Mammary epithelial cell (primary cell): ENCODE measurements at places on chromosomes 1 and 21.
A peak's percentile ranks its signal among the peaks of the same experiment; 100 is the strongest.

DNA sequence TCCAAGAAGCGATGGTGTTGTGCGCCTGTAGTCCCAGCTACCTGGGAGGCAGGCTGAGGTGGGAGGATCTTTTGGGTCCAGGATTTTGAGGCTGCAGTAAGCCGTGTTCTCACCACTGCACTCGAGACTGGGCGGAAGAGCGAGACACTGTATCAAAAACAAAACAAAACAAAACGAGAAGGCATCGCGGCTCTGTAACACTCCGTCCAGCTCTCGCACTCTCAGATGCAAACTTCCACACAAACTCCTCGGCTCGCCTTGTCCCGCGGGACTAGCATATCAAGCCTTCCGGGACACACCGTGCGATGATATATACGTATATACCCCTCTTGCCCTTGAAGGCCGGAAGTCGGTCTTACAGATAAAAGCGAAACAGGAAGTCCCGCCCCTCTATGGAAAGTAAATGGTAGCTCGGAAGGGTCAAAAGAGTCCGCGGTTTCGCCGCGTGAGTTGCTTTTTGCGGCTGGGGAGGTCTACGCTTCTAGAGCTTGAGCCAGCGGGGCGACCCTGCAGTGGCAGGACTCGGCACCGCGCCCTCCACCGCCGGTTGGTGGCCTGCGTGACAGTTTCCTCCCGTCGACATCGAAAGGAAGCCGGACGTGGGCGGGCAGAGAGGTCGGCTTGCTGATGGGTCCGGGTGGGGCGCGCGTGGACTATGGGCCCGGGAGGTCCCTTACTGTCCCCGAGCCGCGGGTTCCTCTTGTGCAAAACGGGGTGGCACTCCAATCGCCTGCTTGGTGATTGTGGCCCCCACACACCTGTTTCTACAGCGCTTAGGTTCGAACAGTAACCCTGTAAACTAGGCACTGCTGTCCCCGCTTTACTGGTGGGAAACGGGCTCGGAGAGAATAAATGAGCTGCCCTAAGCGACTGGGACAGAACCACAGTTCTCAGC, at the start of gene COA6:
Gene COA6 (plus strand): TSS at position 393 of the 895 bp plus-strand sequence. CDS start 11 bp downstream, at position 404.
- peak; percentile 96 for DNase-seq

GRCh38 chr1:185601189-185601588, 133.0 kb upstream of the HMCN1 start:
- DNase-seq, result no peak

- no peak for DNase-seq
Measured at GRCh38 chr1:197845886-197846285, 56.5 kb upstream of the C1orf53 start.

- DNase-seq, result no peak
Measured at GRCh38 chr21:20272791-20273362, 725.3 kb upstream of the NCAM2 start.

DNA sequence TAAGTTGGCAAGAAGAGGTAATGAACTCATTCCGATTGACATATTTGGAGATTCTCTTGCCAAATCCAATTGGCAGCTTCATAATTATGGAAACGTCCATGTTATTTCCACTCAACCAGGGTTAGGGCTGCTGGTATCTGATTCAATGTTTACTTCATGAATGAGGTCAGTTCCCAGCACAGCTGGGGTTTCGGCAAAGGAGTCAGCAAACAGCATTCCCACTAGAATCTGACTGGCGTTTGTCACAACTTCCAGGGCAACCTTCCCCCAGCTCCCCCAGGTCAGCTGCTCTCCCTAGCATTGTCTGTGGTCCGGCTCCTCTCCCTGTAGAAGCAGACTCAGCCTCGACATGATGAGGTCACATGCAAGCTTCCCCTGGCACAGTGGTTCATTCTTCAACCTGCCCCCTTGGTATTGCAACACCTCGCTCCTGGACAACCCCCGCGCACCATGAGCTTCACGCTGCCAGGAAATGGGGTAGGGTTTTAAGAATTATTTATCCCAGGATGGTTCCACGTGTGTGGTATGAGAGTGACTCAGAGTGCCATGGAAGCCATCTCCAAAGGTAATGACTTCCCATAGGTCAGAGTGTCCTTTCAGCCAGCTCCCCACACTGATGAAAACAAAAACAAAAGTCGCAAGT, 100.7 kb upstream of the SLC25A33 start:
- DNase-seq, result peak; percentile 93

GRCh38 chr1:117629625-117630422, 24.0 kb downstream of the TENT5C start:
- DNase-seq, result no peak

DNA sequence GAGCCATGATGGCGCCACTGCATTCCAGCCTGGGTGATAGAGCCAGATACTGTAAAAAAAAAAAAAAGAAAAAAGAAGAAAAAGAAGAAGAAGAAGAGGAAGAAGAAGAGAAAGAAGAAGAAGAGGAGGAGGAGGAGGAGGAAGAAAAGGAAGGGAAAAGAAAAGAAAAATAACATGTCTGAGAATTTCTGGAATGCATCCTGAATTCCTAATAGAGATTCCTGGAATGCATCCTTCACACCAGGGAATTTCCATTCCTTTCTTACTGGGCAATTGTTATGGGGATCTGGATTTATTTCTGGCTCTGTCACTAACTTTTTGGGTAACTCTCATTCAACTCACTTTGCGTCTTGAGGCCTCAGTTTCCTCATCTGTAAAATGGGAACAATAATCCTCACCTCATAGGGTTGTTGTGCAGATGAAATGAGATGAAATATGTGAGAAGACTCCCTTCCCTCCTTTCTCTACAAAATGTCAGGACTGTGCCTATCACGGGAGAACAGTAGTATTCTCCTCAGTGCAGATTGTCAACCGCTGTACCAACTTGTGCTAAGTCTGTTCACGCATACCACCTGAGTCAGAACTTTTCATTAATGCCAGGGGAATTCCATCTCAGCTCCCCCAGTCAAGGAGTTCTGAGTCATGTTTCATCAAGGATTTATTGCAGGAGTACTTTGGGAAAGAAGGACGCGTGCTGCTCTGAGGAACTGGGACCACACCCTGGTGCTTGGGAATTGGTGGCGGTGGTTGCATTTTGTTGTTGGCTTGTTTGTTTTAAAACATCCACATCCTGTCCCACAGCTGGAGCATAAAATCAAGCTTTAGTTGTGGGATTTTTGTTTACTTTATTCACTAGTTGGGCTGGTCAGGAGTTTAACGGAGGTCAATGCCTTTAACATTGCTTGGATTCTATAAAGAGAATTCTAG, 42.4 kb upstream of the ROR1 start:
- DNase-seq, result peak; percentile 94

DNA sequence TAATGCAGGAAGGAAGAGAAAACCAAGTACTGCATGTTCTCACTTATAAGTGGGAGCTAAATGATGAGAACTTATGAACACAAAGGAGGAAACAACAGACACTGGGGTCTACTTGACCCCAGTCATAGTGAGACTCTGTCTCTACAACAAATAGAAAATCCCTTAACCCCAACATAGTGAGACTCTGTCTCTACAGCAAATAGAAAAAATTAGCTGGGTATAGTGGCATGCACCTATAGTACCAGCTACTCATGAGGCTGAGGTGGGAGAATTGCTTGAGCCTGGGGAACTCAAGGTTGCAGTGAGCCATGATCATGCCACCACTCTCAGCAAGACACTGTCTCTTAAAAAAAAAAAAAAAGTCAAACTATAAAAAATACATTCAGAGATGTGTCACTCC, 42.7 kb downstream of the GIPC2 start:
- no peak for DNase-seq

DNA sequence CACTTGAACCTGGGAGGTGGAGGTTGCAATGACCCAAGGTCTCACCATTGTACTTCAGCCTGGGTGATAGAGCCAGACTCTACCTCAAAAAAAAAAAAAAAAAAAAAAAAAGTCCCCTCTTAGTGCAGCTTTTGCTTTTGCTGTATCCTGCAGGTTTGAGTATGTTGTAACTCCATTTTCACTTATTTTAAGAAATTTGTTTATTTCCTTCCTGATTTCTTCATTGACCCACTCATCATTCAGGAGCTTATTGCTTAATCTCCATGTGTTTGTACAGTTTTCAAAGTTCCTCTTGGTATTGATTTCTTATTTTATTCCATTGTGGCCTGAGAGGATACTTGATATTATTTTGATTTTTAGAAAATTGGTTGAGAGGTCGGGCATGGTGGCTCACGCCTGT, 50.9 kb upstream of the AK4 start:
- DNase-seq, result no peak

DNA sequence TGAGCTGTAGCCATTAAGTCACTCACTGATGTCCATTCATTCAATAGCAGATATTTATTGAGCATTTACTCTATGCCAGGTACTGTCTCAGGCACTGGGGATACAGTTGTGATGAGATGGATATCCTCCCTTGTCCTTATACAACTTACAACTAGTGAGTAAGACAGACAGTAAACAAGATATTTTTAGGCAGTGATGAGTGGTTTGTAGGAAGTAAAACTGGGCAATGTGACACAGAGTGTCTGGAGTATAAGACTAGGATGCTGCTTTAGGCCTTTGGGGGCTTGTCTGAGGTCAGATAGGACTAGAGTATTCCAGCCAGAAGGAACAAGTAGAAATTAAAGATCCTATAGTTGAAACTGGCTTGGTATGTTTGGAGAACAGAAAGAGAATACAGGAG, 41.4 kb downstream of the NOS1AP start:
- DNase-seq, result no peak

DNA sequence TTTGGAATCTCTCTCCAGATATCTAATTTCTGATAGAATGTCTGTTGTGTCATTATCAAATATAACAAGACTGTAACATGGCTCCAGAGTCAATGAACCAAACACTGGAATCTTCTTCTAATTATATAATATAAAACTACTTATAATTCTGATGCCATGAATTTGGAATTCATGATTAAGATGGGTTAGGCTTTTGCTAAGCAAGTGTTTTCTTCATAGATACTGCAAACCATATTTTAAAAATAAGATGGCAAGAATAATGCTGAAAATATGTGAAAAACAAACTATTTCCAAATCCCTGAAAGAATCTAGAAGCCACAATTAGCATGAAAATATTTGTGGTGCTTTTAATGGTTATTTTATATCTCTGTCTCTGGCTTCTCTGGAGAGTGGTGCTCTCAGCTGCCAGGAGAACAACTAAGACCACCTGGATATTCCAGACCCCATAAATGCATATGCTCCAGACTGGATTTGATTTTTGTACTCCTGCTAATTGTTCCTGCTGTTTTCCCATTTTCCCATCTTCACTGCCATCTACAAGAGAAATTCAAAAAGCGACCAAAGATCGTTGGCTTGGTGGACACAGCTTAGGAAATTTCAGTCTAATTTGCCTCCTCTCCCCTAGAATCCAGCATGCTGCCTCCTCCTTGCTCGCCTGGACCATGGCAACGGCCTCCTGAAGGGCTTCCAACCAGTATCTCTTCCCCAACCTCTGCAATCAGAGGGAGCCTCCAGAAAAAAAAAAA, 418.9 kb downstream of the SETD4 start:
- DNase-seq, result no peak

GRCh38 chr1:227450489-227450888, 112.9 kb upstream of the ZNF678 start:
- DNase-seq, result no peak

DNA sequence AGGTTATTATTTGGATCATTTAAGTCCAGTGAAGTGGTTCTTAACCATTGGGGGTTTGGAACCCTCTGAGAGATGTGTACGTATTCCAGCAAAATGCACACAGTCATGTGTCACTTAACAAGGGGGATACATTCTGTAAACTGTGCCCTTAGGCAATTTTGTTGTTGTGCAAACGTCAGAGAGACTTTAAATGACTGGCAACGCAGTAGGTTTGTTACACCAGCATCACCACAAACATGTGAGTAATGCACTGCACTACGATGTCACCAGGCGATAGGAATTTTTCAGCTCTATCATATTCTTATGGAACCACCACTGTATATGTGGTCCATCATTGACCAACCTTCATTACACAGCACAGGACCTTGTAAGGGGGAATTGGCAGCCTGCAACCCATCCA, 11.9 kb downstream of the AHCYL1 start:
- no peak for DNase-seq

DNA sequence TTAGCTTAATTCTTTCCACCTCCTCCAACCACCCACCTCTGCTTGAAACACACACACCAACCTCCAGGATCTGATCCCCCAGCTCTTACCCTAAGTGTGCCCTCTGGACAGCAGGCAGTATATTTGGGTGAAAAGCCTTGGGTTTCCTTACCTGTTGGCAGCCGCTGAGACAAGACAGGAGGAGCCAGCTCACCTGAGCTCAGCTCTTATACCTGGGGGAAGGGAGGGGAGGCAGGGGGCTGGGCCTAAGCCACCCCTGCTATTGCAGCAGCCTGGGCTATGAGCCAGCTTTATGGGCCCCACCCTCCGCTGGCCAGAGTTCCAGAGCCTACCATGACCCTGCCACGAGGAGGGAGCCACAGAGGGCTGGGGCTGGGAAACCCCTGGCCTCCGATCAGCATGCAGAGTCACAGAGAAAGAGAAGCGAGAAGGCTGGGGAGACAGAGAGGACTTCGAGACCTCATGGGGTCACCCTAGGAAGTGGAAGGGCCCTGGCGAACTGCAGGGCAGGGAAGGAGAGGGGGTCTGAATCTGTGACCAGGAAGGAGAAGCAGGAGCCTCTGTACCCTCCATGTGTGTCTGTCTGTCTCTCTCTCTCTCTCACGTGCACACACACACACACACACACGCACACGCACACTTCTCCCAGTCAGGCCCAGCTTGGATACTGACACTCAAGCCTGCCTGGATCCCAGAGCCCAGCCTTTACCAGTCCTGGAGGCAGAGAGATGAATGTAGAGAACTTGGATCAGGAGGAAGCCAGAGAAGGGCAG, at the start of gene S100A14:
Gene S100A14 (minus strand): TSS at position 182 of the 773 bp plus-strand sequence. CDS start 467 bp downstream, outside the sequence.
- DNase-seq, result peak; percentile 93

GRCh38 chr1:109396871-109397580, 692 bp downstream of the SORT1 start:
- no peak for DNase-seq

DNA sequence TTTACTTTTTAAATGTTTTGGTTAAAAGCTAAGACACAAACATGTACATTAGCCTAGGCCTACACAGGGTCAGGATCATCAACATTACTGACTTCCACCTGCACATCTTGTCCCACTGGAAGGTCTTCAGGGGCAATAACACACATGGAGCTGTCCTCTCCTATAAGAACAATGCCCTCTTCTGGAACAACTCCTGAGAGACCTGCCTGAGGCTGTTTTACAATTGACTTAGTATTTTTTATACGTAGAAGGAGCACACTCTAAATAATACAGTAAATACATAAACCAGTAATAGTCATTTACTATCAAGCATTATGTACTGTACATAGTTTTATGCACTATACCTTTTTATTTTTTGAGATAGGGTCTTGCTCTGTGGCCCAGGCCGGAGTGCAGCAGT, 14.1 kb upstream of the MOB3C start:
- no peak for DNase-seq

DNA sequence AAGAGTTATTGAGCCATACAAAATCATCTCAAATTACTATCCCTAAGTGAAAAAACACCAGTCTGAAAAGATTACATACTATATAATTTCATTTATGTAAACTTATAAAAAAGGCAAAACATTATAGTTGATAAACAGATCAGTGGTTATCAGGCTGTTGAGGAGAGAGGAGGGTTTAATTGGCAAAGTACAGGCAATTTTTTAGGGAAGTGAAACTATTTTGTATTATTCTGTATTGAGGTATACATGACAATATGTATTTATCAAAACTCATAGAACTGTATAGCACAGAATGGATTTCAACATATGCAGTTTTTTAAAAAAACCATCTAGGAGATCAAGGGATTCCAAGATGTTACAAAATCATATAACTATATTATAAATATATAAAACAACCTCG, 403.7 kb downstream of the LTN1 start:
- no peak for DNase-seq

GRCh38 chr21:15015622-15016471, 49.0 kb downstream of the NRIP1 start:
- peak; percentile 84 for DNase-seq

GRCh38 chr1:52142220-52143183, 613 bp downstream of the ZFYVE9 start:
- DNase-seq, result peak; percentile 66
